ENCODE measurements at places on chromosomes 2 and 18. TPM values are rescaled to one million over a fixed set of nuclear protein-coding genes. Genes with fewer than 3 reads are reported as not detected.
A peak's percentile ranks its signal among the peaks of the same experiment; 100 is the strongest.

DNA sequence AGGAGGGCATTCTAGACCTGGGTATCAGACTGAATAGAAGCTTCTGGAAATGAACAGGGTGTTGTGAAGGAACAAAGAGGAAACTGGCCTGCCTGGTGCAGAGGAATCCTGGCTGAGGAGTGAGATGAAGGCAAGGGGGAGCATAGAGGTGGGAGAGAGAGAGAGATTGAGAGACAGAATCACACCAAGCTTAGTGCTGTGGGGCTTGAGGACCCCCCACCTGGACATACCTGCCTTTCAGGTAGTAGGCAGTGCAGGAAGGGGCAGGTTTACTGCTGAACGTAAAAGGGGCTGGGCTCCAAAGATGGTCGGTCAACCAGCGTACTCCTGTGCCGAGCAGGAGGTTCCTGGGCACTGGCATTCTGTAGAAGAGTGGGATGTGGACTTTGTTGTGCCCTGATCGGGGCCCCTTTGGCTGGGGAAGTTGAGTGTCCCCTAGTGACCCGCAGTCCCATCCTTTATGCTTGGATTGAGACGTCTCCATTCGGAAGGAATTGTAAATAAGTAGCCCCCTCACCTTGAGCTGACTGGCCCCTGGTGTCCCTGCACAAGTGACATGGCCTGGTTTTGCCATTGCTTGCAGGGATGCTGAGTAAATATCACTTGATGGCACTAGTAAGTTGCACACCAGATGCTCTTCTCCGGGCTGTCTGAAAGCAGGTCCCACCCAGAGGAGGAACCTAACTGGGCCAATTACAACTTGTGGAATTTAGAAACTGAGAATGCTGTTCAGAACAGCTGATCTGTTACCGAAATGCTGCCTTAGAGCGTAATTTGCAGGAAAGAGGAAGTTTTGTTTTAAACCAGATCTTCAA lies 1.4 kb downstream of the UBE2F start:
- no peaks in the 10 kb centered on the region for H3K36me3 ChIP-seq
- H3K27me3 ChIP-seq, result no peaks in the 10 kb centered on the region
- H3K4me3 ChIP-seq, result peak overlapping the region; percentile 74

- no peak overlapping the region for H3K27ac ChIP-seq
- DNase-seq, result peak; percentile 36
- no peaks in the 10 kb centered on the region for H3K36me3 ChIP-seq
Observed at GRCh38 chr2:160612266-160612856, 118.8 kb upstream of the RBMS1 start.

DNA sequence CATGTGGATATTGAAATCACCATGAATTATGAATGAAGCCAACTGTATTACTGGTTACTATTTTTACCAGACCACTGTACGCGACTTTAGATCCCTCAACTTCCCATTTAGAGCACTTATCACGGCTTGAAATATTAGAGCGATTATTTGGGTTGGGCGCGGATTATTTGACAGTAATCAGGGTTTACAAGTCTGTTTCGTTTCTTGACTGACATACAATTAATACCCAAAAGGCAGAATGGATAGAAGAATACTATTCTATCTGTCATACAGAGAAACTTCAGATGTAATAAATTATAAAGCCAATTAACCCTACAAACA lies 496 bp upstream of the NAPG start:
- peak overlapping the region; percentile 83 for H3K4me3 ChIP-seq
- H3K4me1 ChIP-seq, result peaks cover 9% of the 10 kb centered on the region
- H3K36me3 ChIP-seq, result no peaks in the 10 kb centered on the region
- no peak for DNase-seq
- H3K27me3 ChIP-seq, result no peaks in the 10 kb centered on the region

GRCh38 chr18:59268127-59268720 lies 5.0 kb downstream of the RAX start:
- no peak for DNase-seq
- H3K27ac ChIP-seq, result no peak overlapping the region
- H3K4me3 ChIP-seq, result no peak overlapping the region
- peaks cover 98% of the 10 kb centered on the region for H3K27me3 ChIP-seq
- no peaks in the 10 kb centered on the region for H3K36me3 ChIP-seq
- H3K4me1 ChIP-seq, result no peaks in the 10 kb centered on the region

OXER1 gene
- not detected for total RNA-seq

FAM124B gene
- total RNA-seq, result not detected

DNA sequence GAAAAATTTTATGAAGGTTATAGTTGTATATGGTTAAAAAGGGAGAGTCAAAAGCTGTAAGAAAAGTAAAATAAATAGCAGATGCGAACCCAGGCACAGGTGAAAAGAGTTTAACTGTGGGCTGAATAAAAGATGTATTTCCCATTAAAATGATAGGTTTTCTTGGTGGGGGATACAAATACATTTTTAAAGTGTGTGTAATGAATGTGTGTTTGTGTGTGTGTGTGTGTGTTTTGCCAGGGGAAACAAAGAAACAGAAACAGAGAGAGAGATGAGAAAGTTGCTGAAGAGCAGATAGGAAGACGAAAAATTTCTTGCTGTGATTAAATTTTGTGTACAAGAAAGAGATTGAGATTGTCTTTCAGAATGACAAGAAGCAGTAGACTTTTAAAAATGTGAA lies 12.1 kb downstream of the TFPI start:
- no peak overlapping the region for H3K4me3 ChIP-seq
- peak overlapping the region; percentile 85 for H3K27ac ChIP-seq
- H3K27me3 ChIP-seq, result no peaks in the 10 kb centered on the region
- peaks cover 11% of the 10 kb centered on the region for H3K4me1 ChIP-seq
- DNase-seq, result no peak

- no peak overlapping the region for H3K27ac ChIP-seq
- no peak for DNase-seq
- H3K4me1 ChIP-seq, result no peaks in the 10 kb centered on the region
- no peaks in the 10 kb centered on the region for H3K36me3 ChIP-seq
Observed at GRCh38 chr2:44166096-44166495, 2.6 kb upstream of the PPM1B start.

- no peak overlapping the region for H3K27ac ChIP-seq
- no peak overlapping the region for H3K4me3 ChIP-seq
- H3K4me1 ChIP-seq, result peaks cover 30% of the 10 kb centered on the region
- H3K36me3 ChIP-seq, result peaks cover 39% of the 10 kb centered on the region
Observed at GRCh38 chr2:235011607-235011928, 59.8 kb downstream of the SH3BP4 start.

HJURP gene
- total RNA-seq, result 22.6 TPM
